ENCODE measurements at places on chromosomes 6 and 20.

GRCh38 chr6:134607411-134607810, 289.5 kb upstream of the SGK1 start:
- DNase-seq = no peak

DNA sequence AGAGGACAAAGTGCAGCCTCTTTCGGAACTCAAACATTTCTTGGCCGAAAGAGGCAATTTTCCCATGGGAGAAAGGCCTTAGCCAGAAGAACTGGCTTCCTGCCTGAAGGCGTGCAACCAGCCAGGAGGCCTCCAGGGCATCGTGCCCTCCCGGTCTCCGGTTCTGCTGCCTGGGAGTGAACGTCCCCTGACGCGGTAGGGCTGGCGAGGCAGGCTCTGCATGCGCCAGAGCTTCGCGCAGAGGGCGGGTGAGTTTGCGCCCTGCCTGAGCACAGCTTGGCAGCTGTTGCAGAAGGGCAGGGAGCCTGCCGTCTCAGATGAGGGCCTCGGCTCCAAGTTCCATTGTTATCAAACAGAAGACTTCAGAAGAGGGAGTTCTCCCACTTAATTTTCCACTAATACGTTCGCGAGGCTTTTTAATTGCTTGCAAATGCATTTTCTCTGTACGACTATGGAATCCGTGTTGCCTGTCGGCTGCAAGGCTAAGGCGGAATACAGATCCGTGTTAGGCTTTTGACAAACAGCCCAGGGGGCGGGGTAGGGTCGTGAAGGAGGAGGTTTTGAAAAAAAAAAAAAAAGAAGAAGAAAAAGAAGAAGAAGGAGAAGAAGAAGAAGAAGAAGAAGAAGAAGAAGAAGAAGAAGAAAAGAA, 5.5 kb upstream of the TFAP2D start:
- DNase-seq = no peak

- no peak for DNase-seq
Measured at GRCh38 chr6:38487423-38487822, 152.3 kb downstream of the BTBD9 start.

- no peak for DNase-seq
Measured at GRCh38 chr6:80364149-80364548, 257.7 kb downstream of the BCKDHB start.

- no peak for DNase-seq
Measured at GRCh38 chr6:142374965-142375733, 73.3 kb downstream of the ADGRG6 start.

- no peak for DNase-seq
Measured at GRCh38 chr6:43963877-43964658, 163.2 kb downstream of the MRPL14 start.

DNA sequence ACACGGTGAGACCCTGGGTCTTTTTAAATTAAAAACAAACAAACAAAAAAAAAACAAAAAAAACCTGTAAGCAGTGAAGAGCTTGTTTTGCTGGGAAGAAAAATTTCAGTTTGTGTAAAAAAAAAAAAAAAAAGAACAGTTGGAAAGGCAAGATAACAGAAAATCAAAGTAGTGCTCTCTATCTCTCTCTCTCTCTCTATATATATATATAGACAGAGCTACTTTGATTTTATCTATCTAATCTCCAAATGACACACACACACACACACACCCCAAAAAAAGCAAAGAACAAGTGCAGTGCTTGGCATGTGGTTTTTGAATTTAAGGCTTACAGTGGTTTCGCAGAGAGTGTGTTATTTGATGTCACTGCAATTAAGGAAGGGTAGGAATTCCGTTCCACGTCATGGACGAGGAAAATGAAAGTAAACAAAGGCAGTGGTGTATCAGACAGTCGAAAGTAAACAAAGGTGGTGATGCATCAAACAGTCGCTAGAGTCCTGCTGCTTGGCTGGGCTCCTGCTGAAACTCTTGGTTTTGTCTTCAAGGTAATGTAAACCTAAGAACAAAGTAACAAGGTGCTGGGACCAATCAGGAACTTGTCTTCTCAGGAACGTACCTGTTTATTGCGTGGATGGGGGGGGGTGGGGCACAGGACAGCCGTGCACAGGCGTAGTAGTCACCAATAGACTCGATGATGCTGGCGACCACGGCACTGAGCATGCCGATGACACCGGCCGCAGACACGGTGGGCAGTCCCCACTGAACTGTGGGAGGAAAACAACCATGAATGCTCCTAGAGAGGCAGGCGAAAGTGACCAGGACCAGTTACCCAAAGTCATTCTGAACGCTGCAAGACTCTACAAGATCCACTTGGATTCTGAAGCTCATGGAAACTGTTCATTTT, 131.8 kb downstream of the SLC23A2 start:
- no peak for DNase-seq

DNA sequence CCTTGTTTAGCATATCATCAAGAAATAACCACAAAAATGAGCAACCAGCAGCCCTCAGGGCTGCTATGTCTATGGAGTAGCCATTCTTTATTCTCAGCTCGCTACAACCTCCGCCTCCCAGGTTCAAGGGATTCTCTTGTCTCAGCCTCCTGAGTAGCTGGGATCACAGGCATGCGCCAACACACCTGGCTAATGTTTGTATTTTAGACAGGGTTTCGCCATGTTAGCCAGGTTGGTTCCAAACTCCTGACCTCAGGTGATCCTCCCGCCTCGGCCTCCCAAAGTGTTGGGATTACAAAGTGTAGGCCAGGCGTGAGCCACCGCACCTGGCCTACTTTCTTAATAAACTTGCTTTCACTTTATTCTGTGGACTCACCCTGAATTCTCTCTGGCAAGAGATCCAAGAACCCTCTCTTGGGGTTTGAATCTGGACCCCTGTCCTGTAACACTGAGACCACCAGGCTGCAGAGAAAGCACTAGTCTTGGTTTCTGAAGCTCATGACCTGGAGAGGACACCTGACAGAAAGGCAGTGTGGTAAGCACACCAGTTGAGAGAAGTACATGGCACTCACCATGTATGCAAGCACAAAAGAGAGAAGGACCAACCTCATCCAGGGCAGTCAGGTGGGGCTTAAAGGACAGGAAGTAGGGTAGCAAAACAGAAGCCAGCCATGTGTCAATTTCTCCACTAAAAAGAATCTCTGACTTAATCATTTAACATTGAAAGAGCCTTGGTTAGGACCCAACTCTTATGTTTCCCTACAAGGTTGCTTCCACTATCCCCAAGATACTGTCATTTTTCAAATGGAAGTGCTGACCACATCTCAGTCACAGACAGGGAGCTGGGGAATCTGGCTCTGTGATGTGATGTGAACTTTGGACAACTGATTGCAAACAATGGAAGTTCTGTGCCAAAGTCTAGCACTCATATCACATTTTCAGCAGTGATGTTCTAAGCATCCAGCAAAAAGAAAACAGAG, 97.4 kb upstream of the DST start:
- DNase-seq = no peak

DNA sequence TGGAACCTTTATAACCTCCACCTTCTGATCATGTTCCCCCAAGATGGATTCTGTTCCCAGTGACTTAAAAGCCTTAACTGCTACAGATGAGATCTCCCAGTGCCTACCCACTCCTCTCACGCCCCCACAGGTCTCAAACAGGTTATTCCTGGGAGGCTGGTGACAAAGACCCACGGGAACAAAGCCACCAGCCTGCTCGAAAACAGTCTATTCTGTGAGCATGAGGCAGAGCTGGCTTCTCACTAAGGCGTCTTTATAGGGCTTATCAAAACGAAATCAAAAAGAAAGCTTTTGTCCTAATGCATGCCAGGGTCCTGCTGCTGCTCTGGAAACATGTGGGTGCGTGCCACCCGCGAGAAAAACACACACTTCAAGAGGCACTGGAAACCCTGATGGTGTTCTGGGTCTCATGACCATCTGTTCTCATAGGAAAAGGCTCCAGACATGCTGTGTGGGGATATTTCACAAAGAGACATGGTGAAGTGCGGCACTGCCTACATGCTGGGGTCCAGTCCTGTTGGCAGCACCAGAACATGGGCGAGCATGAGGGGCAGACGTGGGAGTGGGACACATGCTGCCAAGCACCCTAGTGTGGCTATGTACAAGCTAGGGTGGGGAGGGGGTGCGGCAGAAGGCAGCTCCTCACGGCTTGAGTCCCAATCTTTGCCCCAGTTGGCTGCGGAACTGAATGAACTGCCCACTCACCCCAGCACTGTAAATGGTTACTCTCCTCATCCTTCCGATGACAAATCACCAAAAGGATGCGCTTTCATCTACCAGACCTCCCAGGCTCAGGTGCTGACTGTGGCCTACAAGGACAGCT, 2.1 kb downstream of the FKBP1A start:
- no peak for DNase-seq

Data from NCI-H187 treated with DMSO at 0.1 percent for 48 hours (cell line).